HepG2 (cell line): ENCODE measurements at places on chromosomes 7 and 10. TPM values are rescaled to one million over a fixed set of nuclear protein-coding genes. Genes with fewer than 3 reads are reported as not detected.

DNA sequence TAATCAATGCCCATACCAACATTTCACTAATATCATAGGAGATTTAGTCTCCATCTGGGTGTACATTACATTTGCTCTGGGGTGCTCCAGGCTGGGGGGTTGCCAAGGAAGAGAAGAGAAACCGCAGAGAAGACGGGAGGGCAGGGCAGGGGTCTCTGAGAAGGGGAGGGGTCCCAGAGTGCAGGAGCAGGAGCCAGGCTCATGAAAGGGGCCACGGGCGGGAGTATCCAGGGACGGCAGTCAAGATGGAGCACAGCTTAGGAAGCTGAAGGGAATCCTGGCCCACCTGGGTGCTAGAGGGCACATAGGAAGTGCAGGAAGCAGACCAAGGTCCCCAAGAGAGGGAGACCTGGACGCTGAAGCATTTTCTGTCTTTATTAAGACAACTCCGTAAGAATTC lies 2.2 kb downstream of the LEP start:
- no peak for DNase-seq
- no peak overlapping the region for H3K27ac ChIP-seq
- peaks cover 1% of the 10 kb centered on the region; the same call in 1 of the 2 replicates for H3K27me3 ChIP-seq
- no peaks in the 10 kb centered on the region for H3K4me1 ChIP-seq
- no peak overlapping the region for H3K4me3 ChIP-seq

Gene NODAL
- 0.24 TPM in 1 of 2 replicates, not detected in the other for total RNA-seq

GRCh38 chr10:52387744-52388143 lies 73.7 kb downstream of the DKK1 start:
- H3K27me3 ChIP-seq = no peaks in the 10 kb centered on the region
- peaks cover 13% of the 10 kb centered on the region; the same call in 1 of the 2 replicates for H3K4me1 ChIP-seq
- H3K36me3 ChIP-seq = no peaks in the 10 kb centered on the region

GRCh38 chr7:98831641-98832221 lies 38.1 kb downstream of the TMEM130 start:
- H3K36me3 ChIP-seq = no peaks in the 10 kb centered on the region
- 0 out of 2 replicates have a peak, but pooled peaks cover 2% of the 10 kb centered on the region for H3K27me3 ChIP-seq
- H3K4me3 ChIP-seq = no peak overlapping the region
- no peak overlapping the region for H3K27ac ChIP-seq

Gene CDHR3
- total RNA-seq = 8.2 and 11.8 TPM in 2 replicates

DNA sequence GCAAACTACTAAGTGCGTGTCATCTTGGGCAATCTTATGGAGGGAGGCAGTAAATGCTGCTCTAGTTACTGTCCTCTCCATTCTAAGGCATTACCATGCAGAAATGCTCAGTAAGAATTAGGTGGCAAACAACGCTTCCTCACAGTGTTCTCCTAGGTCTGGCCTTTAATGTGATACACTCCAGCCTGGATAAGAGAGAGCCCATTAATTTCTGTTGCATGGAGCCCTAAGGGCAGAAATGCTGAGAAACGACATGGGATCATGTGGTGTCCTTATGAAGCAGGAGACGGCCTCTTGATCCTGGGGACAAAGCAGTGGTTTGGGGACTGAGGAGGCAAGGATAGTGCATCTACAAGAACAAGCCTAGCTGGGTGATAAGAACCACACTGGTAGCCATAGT lies 44.0 kb downstream of the SLC25A13 start:
- no peak overlapping the region for H3K4me3 ChIP-seq
- H3K36me3 ChIP-seq = peaks cover 4% of the 10 kb centered on the region
- no peak for DNase-seq

Gene WNT16
- not detected in 2 replicates for total RNA-seq

Gene XRCC2
- 13.2 and 14.5 TPM in 2 replicates for total RNA-seq

DNA sequence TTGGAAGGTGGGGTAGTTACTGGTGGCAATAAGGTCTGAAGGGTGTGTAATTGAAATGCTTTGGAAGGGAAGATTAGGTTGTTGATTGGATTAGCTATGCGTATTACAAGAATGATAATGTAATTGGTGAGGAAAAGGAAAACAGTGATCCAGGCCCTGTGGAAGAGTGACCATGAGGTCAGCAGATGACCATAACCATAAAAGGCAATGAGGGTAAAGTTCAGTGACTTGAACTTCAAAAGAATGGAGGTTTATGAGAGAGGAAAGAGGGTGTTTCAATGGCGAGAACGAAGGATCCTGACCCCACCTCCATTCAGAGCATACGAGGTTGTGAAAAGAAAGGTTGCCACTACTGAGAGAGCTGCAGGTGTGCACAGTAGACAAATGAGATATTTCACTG lies 439.7 kb downstream of the CCSER2 start:
- no peak for DNase-seq
- no peak overlapping the region for H3K27ac ChIP-seq
- no peak overlapping the region for H3K4me3 ChIP-seq

DNA sequence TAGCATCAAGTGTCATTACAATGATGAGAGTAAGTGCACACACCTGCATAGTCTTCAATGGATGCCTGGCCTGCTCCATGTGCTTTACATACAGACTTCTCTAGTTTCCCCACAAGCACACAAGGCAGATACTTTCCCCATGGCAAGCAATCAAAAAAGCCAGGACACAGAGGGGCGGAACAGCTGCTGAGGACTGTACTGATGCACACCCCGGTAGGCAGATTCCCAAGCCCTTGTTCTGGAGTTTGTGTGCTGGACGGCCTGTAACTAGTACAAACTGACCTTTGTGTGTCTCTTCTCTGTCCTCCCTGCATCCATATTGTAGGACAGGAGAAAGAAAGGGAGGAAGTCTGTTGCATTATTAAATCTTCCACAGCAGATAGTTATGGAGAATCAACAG lies 25.8 kb downstream of the UBE2D4 start:
- H3K4me1 ChIP-seq = no peaks in the 10 kb centered on the region
- no peak overlapping the region for H3K27ac ChIP-seq
- no peak overlapping the region for H3K4me3 ChIP-seq
- DNase-seq = no peak
- H3K27me3 ChIP-seq = no peaks in the 10 kb centered on the region

GRCh38 chr10:63375859-63376258 lies 89.9 kb downstream of the JMJD1C start:
- H3K27ac ChIP-seq = no peak overlapping the region
- H3K4me3 ChIP-seq = no peak overlapping the region
- DNase-seq = no peak
- peaks cover 5% of the 10 kb centered on the region; the same call in 1 of the 3 replicates for H3K36me3 ChIP-seq
- H3K4me1 ChIP-seq = no peaks in the 10 kb centered on the region

DNA sequence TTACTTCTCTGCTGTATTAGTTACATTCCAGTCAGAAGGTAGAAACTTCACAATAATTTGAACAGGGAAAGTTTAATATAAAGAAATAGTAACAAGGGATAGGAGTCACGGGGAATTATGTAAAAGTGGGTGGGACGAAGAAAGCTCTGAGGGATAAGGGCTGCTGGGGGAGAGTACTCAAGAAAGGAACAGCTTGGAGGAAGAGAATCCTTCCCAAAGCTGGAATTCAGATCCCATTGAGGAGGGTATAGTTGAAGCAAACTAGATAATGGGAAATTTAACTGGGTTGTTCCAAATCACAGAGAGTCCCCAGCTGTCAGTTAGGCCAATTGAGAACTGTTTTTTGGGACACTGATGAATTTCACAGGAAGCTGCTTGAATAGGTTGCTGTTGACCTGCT lies 53.2 kb upstream of the MACC1 start:
- H3K36me3 ChIP-seq = no peaks in the 10 kb centered on the region
- DNase-seq = no peak
- no peak overlapping the region for H3K27ac ChIP-seq
- H3K4me1 ChIP-seq = no peaks in the 10 kb centered on the region

Gene LFNG
- total RNA-seq = 0.44 TPM in 1 of 2 replicates, not detected in the other

DNA sequence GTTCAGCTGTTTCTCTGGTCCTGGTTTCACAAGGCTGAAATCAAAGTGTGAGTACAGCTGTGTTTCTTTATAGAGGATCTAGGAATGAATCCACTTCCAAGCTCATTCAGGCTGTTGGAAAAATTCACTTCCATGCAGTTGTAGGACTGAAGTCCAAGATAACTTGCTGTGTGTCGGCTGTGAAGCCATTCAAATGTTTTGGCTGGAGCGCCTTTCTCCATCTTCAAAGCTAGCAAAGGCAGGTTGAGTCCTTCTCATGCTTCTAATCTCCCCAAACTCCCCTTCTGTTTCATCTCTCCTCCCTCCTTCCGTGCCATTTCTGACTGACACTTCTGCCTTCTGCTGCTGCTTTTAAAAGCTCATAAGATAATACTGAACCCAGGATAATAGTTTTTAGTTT lies 1195.4 kb upstream of the LRRN3 start:
- H3K27ac ChIP-seq = no peak overlapping the region
- no peaks in the 10 kb centered on the region for H3K27me3 ChIP-seq

- H3K27ac ChIP-seq = no peak overlapping the region
- peaks cover 12% of the 10 kb centered on the region; the same call in 1 of the 2 replicates for H3K4me1 ChIP-seq
- DNase-seq = no peak
Observed at GRCh38 chr7:134451656-134452055, 7.2 kb downstream of the AKR1B1 start.

Gene SPAM1
- not detected in 2 replicates for total RNA-seq

Gene GPR26
- total RNA-seq = not detected in 2 replicates

DNA sequence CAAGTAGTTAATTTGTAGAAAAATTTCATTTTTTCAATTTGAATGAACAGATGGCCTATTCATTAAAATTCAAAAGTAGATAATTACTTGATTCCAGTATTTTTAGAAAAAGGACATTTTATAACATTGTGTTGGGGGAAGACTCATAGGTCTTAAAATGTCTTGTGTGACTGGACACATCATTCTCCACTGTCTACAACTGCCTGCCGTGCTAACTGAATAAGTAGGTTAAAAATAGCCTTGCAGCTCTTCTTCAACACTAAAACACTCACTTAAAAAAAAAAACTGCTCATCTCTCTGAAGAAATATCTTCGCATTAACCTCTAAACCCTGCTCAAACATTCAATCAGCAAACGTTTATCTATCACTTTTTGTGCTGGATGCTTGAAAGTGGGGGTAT lies 253.8 kb downstream of the CSTF2T start:
- H3K27ac ChIP-seq = no peak overlapping the region
- no peaks in the 10 kb centered on the region for H3K36me3 ChIP-seq
- H3K4me1 ChIP-seq = no peaks in the 10 kb centered on the region
- no peak overlapping the region for H3K4me3 ChIP-seq
- H3K27me3 ChIP-seq = no peaks in the 10 kb centered on the region

Gene ADCYAP1R1
- total RNA-seq = not detected in 2 replicates

DNA sequence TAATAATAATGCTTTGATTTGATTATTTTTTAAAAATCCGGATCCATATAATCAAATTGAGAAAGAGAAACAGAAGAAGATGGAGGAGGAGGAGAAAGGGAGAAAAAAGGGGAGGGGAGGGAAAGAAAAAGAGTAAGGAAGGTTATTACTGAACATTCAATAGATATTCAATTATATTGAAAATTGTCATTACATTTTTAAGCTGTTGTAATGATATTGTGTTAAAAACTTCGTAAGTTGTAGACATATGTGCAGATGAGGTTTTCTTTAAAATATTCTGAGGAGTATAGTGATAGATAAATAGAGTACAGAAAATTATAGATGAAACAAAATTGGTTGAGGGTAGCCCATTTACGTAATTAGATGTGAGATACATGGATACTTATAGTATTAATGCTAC lies 933.0 kb upstream of the PHF14 start:
- H3K4me3 ChIP-seq = no peak overlapping the region
- no peaks in the 10 kb centered on the region for H3K4me1 ChIP-seq
- DNase-seq = no peak

GRCh38 chr7:134028853-134029252 lies 98.3 kb upstream of the LRGUK start:
- no peak overlapping the region for H3K4me3 ChIP-seq
- no peaks in the 10 kb centered on the region for H3K27me3 ChIP-seq
- H3K36me3 ChIP-seq = no peaks in the 10 kb centered on the region
- H3K27ac ChIP-seq = no peak overlapping the region

GRCh38 chr7:93219868-93220267 lies 6.4 kb downstream of the HEPACAM2 start:
- no peaks in the 10 kb centered on the region for H3K27me3 ChIP-seq
- H3K4me1 ChIP-seq = no peaks in the 10 kb centered on the region
- no peak overlapping the region for H3K4me3 ChIP-seq
- no peak for DNase-seq

Gene DDX21
- 147 and 243 TPM in 2 replicates for total RNA-seq

DNA sequence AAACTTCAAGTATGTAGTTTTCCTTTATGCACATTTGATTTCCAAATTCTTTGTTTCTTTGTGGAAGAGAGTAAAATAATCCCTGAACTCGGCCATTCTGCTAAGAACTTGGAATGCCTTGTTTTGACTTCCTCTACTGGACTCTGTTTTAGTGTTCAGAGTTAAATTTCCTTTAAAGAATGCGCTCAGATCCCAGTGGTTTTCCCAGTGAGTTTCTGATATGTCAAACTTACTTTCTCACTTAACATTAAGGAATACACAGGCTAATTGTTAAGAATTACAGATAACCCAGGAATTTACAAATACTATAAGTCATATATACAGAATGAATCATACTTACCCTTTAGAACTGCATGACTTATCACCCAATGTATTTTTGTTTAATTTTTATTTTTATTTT lies 1067.6 kb upstream of the CELF2 start:
- H3K4me1 ChIP-seq = no peaks in the 10 kb centered on the region
- no peaks in the 10 kb centered on the region for H3K36me3 ChIP-seq
- H3K27me3 ChIP-seq = no peaks in the 10 kb centered on the region
- H3K27ac ChIP-seq = no peak overlapping the region
- H3K4me3 ChIP-seq = no peak overlapping the region

Gene INA
- total RNA-seq = 0.04 TPM in 1 of 2 replicates, not detected in the other

Gene ZDHHC16
- 30.2 and 41.8 TPM in 2 replicates for total RNA-seq

DNA sequence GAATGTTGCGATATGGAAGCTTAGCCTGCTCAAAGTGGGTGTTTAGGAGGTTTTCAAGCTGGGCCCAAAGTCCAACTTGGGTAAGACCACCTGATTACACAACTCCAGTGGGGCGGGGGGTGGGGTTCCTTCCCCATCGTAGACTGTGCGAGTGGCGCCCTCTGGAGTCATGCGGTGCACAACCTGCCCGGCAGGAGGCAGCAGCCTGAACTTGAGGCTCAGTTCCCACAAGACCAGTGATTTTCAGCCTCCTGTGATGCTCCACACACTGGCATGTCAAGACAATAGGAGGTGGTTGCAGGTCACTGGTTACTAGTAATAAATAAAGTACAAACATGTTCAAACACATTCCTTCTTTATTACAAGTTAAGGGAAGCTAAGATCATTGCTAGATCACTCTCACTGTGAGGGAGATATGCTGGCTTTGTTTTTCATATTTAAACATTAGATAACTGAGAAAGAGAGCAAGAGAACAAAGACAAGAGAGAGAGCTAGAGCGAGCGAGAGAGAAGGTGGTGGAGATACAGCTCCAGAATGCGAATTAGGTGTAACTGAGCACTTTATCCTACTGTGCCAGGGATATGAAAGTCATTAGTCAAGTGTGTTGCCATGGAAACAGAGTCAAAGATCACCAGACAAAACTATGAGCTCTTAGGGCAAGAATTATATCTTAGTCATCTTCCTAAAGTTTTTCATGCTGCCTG lies 97.4 kb upstream of the BMPER start:
- H3K4me1 ChIP-seq = peaks cover 25% of the 10 kb centered on the region
- H3K27ac ChIP-seq = no peak overlapping the region
- H3K4me3 ChIP-seq = no peak overlapping the region
- H3K36me3 ChIP-seq = no peaks in the 10 kb centered on the region
- peak; percentile 69 for DNase-seq

GRCh38 chr7:150378853-150379440 lies at the start of gene ZNF775:
Gene ZNF775 (plus strand): TSS chr7:150379330. CDS start chr7:150388471, 9,141 bp downstream.
- H3K36me3 ChIP-seq = no peaks in the 10 kb centered on the region
- H3K27me3 ChIP-seq = no peaks in the 10 kb centered on the region
- H3K27ac ChIP-seq = peak within 1 kb of the TSS; percentile 97
- H3K4me3 ChIP-seq = peak within 1 kb of the TSS; percentile 92
- peak; percentile 90 for DNase-seq
- H3K4me1 ChIP-seq = peaks cover 84% of the 10 kb centered on the region

- peaks cover 11% of the 10 kb centered on the region for H3K4me1 ChIP-seq
- H3K4me3 ChIP-seq = no peak overlapping the region
- no peak for DNase-seq
- H3K27ac ChIP-seq = no peak overlapping the region
- peaks cover 8% of the 10 kb centered on the region; the same call in 2 of the 3 replicates for H3K27me3 ChIP-seq
Observed at GRCh38 chr7:97090761-97091353, 26.6 kb upstream of the SDHAF3 start.

Gene TMEM139
- total RNA-seq = 7.8 and 7.9 TPM in 2 replicates
